Right renal pelvis (tissue), 4 donors: ENCODE measurements at places on chromosomes 11 and 22.

DNA sequence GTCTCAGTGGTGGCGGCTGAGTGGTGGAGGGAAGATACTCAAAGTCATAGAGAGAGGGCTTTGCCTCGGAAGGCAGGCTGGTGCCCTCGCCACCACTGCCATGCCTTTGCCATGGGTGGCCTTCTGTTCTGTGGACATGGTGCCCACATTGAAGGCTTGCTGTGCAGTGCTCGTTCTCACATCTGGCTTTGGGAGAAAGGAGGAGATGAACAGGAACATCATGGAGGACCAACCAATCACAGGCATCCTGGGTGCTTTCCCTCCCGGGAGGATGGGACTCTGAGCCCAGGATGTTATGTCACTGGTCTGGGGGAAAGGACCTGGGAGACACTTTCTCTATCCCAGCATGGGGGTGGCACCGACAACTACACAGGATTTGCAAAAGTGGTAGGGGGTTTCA is 82.3 kb upstream of the NARS2 start:
- no peak for DNase-seq

DNA sequence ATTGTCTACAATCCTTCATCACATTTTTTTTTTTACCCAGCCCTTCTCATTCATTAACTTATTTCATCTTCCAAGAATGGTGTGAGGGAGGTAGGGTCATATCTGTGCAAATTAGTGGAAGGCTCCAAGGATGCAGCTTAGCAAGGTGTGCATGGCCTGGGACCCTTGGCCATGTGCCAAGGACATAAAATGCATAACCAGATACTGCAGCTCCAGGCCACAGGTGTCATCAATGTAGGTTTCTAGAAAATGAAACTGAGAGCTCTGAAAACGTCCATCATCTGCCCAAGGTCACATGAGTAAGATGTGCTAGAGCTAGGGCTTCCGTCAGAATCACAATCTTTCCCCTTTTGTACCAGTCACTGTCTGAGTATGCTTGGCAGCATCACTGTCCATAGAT is 29.8 kb downstream of the ANKK1 start:
- no peak for DNase-seq

GRCh38 chr11:114396916-114397315 is 3.4 kb downstream of the C11orf71 start:
- no peak for DNase-seq

- DNase-seq, result no peak
Measured at GRCh38 chr22:45878051-45878781, 98.7 kb downstream of the WNT7B start.

DNA sequence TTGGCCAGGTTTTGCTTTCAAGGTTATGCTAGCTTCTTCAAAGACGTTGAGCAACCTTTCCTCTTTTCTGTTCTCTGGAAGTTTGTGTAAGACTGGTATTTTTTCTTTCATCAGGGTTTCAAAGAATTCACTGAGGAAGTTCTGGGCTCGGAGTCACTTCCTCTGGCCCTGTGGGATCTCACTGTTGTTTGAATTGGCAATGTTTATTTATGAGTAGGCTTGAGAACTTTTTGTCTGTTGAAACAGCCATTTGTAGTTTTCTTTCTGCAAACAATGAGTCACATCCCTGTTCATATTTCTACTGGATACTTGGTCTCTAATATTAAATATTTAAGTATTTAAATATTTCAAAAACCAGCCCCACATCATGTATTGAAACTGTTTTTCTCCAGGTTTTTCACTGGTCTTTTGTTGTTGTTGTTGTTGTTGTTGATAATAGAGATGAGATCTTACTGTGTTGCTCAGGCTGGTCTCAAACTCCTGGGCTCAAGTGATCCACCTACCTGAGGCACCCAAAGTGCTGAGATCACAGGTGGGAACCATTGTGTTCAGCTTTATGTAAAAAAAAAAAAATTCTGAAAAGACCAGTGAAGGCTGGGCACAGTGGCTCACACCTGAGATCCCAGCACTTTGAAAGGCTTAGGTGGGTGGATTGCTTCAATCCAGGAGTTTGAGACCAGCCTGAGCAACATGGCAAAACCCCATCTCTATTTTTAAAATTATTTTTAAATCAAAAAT is 26.9 kb downstream of the SUSD2 start:
- DNase-seq, result no peak

GRCh38 chr11:9219572-9219971 is 45.6 kb downstream of the DENND5A start:
- no peak for DNase-seq

DNA sequence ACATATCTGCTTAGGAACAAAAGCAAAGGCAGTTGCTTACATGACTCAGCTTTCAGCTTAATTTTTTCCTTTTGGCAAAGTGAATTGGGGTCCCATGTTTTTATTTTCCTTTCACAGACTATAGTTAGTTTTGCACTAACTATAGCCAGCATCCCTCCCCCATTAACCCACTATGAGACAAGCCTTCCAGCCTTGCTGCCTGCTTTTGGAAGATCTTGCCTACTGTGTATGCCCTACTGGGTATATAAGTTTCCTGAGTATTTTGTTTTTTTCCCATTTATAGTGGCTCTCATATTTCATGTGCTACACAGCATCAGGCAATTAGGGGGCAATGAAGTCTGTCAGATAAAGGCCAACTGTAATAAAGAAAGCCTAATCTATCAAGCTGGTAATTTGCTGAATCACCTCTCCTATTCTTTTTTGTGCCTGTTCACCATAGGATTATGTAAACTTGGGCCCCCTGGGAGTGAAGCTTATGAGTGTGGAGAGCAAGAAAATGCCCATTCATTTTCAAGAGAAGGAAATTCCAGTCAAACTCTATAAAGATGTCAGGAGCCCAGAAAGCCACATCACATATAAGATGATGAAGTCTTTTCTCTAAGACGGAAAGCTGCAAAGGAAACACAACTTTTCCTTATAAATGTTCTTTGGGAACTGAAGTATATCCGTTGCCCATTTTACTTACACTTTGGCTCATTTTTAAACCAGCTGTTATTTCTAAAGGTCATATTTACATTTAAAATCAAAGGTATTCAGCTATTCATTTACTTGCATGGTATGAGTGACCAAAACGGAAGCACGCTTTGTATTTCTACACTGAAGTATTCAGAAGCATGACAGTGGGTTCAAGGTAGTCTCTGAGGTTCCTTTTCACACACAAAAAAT is 64.0 kb downstream of the CCDC83 start:
- DNase-seq, result no peak

GRCh38 chr11:124646148-124646547 is 23.5 kb downstream of the TBRG1 start:
- DNase-seq, result no peak

DNA sequence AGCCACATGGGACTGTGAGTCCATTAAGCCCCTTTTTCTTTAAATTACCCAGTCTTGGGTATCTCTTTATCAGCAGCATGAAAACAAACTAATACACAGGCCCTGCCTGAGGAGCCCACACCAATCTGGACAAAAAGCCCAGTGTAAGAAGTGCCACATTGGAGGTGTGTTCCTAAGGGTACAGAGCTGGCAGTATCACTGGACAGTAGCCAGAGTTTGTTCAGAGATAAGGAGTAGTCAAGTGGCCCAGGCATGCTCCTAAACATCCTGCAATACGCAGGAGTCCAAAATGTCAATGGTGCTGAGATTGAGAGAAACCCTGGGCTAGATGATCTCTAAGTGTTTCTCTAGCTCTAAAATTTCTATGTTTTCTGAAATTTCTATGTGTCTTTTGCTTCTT is 27.0 kb upstream of the POGLUT3 start:
- no peak for DNase-seq

DNA sequence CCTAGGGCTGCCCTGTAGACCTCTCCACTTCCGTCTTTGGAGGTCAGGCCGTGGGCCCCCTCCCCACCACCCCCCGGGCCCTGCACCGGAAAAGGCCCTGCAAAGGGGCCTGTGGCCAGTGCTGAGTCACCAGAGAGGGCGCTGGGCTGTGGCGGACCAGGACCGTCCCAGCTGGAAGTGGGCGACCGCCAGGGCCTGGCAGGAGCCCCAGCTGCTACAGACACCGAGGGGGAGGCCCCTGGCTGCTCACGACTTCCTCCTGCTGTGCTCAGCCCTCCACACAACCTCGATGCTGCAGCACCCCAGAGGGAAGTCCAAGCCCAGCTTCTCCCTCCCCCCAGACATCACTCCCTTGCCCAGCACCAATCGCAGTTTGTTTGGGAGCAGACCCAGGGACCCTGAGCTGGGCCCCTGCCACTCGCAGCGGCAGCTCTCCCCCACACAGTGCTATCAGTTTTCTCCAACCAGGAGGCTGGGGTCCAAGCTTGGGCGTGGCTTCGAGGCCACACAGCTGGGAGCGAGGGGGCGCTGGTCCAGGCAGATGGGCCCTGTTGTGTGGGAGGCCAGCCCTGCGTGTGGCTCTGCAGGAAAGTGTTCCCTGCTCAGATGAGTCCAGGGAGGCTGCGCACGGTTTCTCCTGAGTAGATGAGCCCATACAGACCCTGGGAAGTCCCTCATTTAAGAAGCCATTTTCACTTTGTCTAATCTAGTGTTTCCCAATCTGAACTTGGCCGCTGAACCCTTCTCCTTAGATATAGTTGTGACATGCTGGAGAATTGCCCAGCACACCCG is 5.6 kb upstream of the SH3BP1 start:
- peak; percentile 86 for DNase-seq

GRCh38 chr22:17370026-17370765 is 936 bp downstream of the CECR2 start:
- no peak for DNase-seq

DNA sequence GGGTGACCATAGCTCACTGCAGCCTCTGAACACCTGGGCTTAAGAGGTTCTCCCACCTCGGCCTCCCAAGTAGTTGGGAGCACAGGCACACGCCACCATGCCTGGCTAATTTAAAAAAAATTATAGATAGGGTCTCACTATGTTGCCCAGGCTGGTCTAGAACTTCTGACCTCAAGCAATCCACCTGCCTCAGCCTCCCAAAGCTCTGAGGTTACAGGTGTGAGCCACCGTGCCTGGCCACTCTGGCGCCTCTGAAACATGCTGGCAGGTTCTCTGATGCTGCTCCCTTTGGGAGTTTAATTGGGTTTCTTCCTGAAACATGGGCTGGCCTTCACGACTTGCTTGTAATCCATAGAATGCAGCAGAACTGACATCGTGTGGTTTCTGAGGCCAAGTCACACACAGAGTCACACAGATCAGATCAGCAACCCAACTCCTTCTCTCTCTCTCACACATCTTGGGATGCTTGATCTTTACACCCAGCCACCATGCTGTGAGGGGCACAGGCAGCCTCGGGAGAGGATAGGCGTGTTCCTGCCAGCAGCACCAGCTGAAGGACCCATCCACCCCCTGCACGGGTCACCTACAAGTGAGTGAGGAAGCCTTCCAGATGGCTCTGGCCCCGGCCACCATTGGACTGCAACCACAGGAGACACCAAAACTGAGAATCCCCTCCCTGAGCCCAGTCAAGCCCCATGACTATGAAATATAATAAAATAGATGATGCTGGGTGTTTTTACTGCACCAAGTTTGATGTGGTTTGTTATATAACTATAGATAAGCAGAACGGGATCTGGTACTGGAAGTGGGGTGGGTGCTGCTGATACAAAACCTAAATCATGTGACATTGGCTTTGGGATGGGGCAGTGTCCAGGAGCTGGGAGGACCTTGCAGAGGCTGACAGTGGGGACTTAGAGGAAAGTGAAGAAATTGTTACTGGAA is 3.1 kb upstream of the GSC2 start:
- no peak for DNase-seq

- peak; percentile 67 for DNase-seq
Measured at GRCh38 chr11:118488480-118489109, 38.7 kb upstream of the TTC36 start.

GRCh38 chr22:37896181-37896592 is 9.9 kb upstream of the MICALL1 start:
- DNase-seq, result no peak

DNA sequence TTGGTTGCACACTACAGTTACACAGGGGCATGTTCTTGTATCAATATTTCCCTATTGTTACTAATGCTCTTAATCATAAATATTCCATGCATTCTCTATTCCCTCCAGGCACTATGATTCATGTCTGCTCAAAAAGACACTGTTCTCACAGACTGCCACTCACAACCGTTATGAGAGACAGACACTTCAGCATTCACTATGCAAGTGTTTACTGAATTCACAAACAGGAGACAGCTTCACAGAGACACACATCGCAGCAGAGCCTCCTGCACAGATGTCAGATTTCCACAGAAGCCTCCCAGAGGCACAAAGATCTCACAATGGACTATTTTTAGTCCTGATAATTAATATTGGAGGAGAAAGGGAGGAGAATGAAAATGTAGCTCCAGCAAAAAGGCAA is 930.4 kb downstream of the OPCML start:
- no peak for DNase-seq

DNA sequence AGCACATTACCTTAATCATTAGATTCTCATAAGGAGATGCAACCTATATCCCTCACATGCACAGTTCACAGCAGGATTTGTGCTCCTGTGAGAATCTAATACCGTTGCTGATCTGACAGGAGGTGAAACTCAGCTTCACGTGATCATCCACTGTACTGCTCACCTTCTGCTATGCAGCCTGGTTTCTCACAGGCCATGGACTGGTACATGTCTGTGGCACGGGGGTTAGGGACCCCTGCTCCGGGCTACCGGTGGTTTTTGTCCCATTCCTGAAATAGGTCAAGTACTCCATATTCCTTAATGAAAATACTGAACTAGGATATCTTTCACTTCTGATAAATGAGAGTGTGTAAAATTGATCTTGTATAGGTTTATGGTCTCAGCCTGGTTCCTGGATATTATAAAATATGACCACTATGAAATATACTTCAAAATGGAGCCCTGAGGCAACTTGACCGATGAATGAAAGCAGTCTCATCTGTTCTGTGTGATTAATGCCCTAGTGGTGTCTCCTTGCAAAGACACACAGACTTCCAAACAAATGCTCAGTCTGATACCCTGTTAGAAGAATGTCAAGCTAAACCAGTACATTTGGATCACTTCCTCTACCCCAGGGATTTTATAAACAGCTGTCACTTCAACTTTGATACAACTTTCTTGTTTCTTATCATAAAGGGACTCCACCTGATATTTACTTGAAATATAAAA is 492.9 kb upstream of the ANO3 start:
- no peak for DNase-seq

GRCh38 chr22:45977003-45977411 is at the start of gene WNT7B:
Gene WNT7B (minus strand): TSS chr22:45977162. CDS start chr22:45976754, 408 bp downstream.
- DNase-seq, result no peak

GRCh38 chr11:69354545-69354897 is 60.6 kb downstream of the MYEOV start:
- DNase-seq, result no peak

DNA sequence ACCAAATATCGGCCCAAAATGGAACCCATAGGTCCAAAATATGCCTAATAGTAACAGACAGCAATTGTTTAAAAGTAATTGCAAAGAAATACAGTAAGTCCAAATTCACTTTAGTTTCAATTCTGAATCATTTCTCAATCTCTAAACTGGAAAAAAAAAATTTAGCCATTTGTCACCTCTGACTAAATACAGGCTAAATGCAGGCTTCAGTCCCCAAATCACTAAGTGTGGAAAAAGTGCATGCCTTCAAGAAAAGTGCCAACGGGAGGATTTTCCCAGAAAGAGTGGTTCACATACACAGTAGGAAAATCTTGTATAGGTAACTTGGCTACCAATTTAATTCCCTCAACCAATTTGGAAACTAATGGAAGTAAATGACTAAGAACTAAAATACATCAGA is 35.7 kb downstream of the SIK3 start:
- DNase-seq, result no peak

- DNase-seq, result no peak
Measured at GRCh38 chr11:116506263-116506825, 266.4 kb downstream of the BUD13 start.

GRCh38 chr11:65942531-65942930 is 2.7 kb upstream of the TSGA10IP start:
- DNase-seq, result no peak

- DNase-seq, result peak; percentile 34
Measured at GRCh38 chr11:124586238-124586860, 16.6 kb downstream of the OR8A1 start.
